ENCODE measurements at places on chromosomes 7 and 10. TPM values are rescaled to one million over a fixed set of nuclear protein-coding genes. Genes with fewer than 3 reads are reported as not detected.

The GPR141 gene
- 1.9 TPM for total RNA-seq

The MSMB gene
- total RNA-seq: not detected

The PPP1R17 gene
- 0.33 TPM for total RNA-seq

The ZPBP gene
- 5.7 TPM for total RNA-seq

The ITGB8 gene
- 148 TPM for total RNA-seq

The FAM25C gene
- total RNA-seq: not detected

All from camera-type eye (tissue), 1 donor.